ENCODE measurements at places on chromosomes 12 and 14.

GRCh38 chr12:68138480-68138879 lies 21.1 kb downstream of the IFNG start:
- no peak for DNase-seq

DNA sequence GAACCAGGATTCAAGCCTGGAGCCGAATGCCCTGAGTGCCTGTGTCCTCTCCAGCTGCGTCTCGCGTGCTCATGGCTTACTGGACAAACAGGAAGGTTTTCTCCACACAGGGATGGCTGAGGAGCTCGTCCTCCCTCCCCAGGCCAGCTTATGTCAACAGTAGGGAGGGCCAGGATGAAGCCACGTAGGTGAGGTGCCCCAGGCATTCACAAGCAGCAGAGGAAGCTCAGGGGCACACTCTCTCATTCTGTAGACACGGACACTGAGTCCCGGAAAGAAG lies 49.3 kb downstream of the TRPV4 start:
- DNase-seq, result no peak

DNA sequence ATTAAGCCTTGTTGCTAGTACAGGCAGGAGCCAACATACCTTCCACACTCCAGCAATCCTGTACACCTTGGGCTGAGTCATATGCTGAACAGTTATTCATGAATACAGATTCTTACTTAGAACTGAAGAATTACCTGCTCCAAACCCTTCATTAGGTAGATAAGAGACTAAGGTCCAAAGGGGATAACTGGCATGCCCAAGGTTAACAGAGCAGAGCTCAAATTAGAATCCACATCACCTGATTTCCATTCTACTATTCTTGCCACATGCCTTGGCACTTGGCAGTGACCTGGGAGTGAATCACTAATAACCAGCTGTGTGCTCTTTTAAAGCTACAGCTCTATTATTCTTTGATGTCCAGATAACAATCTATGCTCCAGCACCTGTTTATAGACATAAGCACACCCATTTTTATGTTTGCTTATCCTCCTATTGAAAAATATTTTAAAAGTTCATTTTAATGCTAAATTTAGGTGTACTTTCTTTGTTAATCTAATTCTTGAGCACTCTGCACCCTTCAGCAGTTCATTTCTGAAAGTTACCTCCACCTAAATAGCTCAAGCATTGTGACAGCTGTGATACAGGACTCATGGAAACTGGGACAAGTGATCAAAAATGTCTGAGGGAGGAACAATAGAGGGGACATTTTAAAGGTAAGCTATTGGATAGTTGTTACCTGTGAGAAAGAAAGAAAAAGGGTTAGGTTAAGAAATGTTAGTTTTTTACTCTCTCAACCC lies 19.4 kb downstream of the LPCAT3 start:
- no peak for DNase-seq

- DNase-seq, result no peak
Observed at GRCh38 chr12:15801770-15802744, 12.9 kb upstream of the EPS8 start.

All from omental fat pad (tissue), 4 donors.